ENCODE measurements at places on chromosomes 4 and X. TPM values are rescaled to one million over a fixed set of nuclear protein-coding genes. Genes with fewer than 3 reads are reported as not detected.

DNA sequence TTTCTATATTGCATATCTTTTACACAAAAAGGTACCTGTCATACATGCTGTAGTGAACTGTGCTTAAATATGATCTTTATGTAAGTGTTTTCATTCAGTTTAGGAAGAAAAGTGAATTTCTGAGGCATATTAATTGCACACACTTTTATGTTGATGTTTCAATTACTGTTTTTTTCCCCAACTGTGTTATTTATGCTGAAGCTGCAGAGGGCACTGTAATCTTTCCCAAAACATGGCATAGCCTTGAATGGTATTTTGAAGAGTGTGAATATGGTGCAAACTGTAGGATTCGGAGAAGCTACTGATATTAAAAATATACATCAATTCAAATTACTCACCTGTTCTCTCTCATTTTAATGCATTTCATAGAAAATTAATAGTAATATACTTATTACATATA lies 6.0 kb upstream of the CENPE start:
- H3K4me3 ChIP-seq: no peak overlapping the region
- no peak for DNase-seq
- no peaks in the 10 kb centered on the region for H3K36me3 ChIP-seq

- DNase-seq: no peak
- no peaks in the 10 kb centered on the region for H3K27me3 ChIP-seq
- no peaks in the 10 kb centered on the region for H3K4me1 ChIP-seq
- H3K27ac ChIP-seq: no peak overlapping the region
- H3K36me3 ChIP-seq: no peaks in the 10 kb centered on the region
Measured at GRCh38 chr4:159052315-159052714, 50.6 kb upstream of the RAPGEF2 start.

Gene ZNF185
- total RNA-seq: 9.8 TPM

DNA sequence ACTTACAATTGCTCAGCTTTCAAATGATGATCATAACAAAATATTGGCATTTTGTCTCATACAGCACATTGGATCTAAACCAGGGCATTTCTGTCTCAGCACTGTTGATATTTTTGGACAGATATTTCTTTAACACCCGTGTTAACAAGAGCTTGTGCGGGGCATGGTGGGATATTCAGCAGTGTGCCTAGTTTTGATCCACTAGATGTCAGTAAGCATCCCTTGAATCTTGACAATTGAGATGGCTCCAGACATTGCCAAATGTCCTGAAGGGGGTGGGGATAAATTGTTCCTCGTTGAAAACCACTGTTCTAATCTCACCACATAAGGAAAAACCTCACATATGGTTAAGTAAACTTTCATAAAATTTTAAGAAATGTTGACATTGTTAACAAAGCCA lies 806.3 kb downstream of the STIM2 start:
- no peaks in the 10 kb centered on the region for H3K27me3 ChIP-seq
- DNase-seq: no peak
- H3K4me3 ChIP-seq: no peak overlapping the region
- H3K4me1 ChIP-seq: no peaks in the 10 kb centered on the region

Gene ASB9
- 1.4 TPM for total RNA-seq

DNA sequence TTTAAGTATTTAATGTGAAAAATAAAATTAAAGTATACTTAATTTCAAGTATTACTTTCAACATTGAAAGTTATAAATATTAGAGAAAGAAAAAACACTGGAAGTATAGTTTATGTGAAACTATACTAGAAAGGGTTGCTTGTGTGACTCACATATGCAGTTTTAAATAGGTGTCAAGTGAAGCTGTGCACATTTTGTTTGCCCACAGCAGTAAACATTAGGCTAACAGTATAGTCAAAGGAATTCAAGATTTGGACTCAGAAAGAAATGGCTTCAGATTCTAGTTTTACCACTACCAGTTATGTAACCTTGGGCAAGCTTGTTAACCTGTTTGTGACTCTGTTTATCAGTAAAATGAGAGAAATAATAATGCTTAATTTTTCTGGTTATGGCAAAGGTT lies 148.2 kb downstream of the FAM47B start:
- H3K4me1 ChIP-seq: peaks cover 8% of the 10 kb centered on the region
- no peak overlapping the region for H3K27ac ChIP-seq
- no peaks in the 10 kb centered on the region for H3K36me3 ChIP-seq
- no peaks in the 10 kb centered on the region for H3K27me3 ChIP-seq
- no peak for DNase-seq
- no peak overlapping the region for H3K4me3 ChIP-seq

Gene VCX
- not detected for total RNA-seq

DNA sequence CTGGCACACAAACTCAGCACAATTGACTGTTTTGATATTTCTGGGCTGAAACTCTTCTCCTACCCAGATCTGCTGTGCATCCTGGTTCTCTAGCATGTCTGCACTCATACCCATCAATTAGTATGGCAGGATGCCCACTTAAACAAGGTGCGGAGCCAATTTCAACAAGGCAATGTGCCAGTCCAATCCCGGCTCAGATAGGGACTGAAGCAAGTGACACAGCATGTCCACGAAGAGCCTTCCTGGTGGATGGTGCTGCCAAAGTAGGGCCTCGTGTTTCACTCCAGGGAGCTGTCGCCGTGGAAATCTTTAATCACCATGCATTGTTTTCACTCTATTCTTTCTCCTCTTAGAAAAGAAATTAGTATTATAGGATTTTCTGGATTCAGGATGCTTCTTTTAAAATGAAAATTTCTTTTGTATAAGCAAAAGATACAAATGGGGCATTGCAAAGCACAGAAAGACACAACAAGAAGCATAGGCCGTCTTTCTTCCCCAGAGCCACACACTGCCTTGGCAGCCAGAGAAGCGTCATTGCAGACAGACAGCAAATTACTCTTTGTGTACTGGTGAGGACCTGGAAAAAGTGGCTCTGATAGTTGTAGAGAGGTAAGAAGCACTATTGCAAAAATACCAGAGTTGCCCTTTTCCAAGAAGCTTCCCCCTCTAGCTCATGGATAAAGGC lies 40.6 kb upstream of the LSM6 start:
- H3K4me1 ChIP-seq: no peaks in the 10 kb centered on the region
- no peak overlapping the region for H3K27ac ChIP-seq
- no peak overlapping the region for H3K4me3 ChIP-seq
- no peak for DNase-seq

DNA sequence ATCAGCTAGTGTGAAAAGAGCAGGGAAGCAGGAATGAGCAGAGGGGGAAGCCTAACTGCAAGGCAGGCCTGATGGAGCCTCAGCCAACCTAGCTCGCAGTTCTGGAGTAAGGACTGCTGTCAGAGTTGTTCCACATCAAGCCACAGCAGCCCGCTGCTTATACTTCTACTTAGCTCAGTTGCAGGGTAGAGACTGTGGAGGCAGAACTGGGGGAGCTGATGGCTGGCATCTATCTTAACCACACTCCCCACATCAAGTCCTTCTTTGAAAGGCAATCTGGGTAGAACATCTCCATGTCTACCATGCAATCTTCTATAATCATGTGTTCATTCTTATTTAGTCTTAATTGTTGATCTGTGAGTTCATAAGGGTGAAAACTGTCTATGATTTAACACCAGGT lies 46.1 kb downstream of the DDX60 start:
- no peak overlapping the region for H3K4me3 ChIP-seq
- no peaks in the 10 kb centered on the region for H3K4me1 ChIP-seq
- no peak for DNase-seq
- H3K27ac ChIP-seq: no peak overlapping the region
- H3K36me3 ChIP-seq: no peaks in the 10 kb centered on the region
- H3K27me3 ChIP-seq: no peaks in the 10 kb centered on the region

Gene C4orf50
- total RNA-seq: not detected

Data from SJSA1 (cell line).